ENCODE measurements at places on chromosomes 3 and 15.

GRCh38 chr3:142225885-142226215, 465 bp upstream of the GK5 start:
- no peak for DNase-seq

DNA sequence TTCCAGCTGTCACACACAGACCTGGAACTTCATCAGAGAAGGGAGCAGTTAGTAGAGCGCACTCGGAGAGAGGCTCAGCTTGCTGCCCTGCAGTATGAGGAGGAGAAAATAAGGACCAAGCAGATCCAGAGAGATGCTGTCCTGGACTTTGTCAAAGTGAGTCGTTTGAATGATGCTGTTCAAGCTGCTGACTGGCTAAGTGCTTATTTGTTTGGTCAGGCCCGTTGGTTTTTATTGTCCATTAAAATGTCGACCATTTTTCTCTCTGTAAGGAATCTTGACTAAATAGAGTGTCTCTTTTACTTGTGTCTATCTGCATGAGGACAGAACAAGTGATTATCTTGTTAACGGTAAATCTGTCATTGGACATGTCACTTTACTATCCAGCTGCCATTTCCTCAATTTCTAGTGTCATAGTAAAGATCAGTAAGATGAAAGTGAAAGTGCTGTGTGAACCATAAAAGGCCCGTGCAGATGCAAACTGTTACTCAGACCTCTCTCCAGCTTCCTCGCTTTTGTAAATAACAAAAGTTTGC, 56.9 kb downstream of the LRCH3 start:
- no peak for DNase-seq

- no peak for DNase-seq
Observed at GRCh38 chr3:45631486-45631885, 36.9 kb downstream of the LIMD1 start.

DNA sequence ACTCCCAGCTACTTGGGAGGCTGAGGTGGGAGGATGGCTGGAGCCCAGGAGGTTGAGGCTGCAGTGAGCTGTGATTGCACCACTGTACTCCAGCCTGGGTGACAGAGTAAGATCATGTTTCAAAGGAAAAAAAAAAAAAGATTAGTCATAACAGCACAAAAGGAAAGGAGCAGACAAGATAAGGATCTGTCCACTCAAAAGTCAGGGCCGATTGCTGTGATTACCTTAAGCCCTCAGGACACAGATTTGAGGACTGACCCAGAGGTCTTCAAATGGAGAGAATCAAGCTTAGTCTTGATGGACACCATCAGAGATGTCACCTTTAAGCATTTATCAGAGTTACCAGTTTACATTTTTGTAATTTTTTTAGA, 23.9 kb upstream of the HEG1 start:
- DNase-seq, result no peak

DNA sequence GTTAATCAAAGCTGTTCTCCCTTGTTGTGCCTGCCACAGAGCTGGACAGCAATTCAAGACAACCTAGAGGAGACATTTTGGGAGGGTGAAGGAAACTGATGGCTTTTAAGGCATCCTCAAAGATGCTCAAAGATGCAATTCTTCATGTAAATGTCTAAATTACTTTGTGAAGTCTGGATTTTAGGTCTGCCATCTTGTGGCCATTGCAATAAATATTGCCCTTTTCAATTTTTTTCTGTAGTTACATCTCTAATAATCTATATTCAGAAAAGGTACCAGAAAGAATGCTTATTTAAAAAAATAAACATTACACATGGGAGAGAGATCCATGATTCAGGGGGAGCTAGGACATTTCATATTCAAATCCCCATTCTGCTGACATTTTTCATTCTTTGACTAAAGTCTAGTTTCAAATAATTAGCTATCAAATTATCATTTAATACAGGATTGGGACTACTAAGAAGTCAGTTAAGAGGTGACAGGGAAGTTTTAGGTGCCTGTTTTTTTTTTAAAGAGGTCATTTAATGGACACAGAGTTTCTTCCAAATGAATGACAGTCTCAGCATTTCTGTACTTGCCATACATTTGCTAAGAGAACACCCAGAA, 259.8 kb upstream of the WNT5A start:
- no peak for DNase-seq

DNA sequence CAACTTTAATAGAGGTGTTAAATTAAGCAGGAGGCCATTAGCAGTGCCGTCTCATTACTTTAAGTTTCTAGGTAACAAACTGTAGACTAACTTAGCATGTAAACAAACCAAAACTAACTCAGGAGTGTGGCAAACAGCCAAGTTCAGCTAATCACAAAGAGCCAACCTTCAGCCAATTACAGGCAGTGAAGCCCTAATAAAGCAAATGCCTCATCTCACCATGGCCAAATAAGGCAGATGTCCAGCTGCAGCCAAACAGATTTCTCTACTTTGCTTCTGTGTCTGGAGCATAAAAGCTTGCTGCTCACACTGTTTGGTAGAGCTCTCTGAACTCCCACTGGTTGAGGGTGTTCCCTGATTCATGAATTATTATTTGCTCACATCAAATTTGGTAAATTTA, 835.4 kb upstream of the GBE1 start:
- no peak for DNase-seq

DNA sequence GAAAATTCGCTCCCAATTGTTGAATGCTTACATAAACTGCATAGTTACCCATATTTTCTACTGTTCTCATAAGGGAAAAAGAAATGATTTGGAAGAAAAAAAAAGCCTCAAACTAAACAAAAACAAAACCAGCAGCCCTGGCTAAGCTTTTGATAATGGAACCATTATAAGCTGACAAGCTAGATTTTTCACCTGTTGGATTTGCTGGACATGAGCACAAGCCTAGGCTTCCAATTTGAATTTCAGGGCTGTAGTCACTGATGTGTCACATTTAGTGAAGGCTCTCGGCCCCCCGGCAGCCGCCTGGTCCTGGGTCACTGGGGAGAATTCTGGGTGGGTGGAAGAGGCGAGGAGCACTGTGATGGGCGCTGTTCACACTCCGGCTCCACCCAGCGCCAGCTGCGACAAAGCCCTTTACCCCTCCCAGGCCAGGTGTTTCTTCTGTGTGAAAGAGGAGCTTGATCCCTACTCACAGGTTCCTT, 4.6 kb downstream of the FBXL22 start:
- no peak for DNase-seq

DNA sequence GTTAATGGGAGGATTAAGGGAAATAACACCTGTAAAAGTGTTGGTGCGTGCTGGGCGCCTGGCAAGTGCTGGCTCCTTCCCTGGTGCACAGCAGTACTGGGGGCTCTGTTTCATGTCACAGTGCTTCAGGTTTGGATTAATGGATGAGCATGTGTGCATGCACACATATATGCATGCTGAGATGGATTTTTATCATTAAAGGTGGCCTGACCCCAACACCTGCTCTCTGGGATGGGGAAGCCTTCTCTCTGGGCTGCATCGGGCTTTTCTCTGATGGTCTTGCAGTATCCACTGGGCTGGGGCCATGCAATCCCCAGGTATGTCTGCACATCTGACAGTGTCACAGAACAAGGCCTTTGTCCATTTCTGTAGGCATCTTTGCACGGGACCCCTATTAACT, 127.5 kb upstream of the PLXNA1 start:
- DNase-seq, result no peak

DNA sequence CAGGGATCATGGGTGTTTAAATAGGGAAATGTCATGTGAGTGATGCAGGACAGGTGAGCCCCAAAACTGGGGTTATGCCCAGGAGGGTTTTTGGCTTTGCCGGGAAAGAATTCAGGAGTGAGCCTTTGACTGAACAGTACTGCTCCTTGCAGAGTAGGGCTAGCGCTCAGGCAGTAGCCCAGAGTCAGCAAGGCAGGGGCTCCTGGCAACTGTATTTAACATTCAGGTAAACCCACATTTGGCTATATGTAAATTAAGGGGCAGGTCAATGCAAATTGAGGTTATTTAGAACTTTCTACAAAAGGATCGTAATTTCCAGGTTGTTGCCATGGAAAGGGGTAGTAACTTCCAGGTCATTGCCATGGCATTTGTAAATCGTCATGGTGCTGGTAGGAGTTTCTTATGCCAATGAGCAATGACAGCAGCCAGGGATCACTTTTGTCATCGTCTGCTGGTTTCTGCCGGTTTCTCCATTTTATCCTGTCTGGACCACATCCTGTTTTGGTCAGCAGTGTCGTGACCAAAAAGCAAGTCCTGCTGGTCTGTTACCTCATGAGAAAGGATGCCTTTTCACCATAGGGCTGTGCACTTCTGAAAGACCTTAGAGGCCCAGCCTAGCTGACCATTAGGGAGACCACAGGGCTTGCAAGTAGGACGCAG, 24.3 kb downstream of the MTHFS start:
- no peak for DNase-seq

- no peak for DNase-seq
Observed at GRCh38 chr3:22704166-22704565, 499.0 kb upstream of the UBE2E2 start.

DNA sequence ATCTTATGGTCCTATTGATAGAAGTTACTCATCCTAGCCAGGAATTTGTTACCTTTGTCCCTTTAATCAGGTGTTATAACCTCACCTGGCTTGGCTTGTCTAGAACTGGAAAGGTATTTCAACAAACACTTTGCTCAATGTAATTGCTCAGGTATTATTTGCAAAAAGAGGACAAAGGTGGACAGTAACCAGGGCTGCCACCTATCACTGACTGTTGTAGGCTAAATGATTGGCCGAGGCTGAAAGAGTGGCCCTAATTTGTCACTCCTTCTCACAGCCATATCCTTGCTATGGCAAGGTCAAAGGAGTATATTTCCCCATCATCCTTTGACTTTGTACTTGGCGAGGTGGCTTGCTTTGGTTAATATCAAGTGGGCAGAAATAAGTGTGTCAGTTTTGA, 2.7 kb upstream of the SELENOS start:
- no peak for DNase-seq

DNA sequence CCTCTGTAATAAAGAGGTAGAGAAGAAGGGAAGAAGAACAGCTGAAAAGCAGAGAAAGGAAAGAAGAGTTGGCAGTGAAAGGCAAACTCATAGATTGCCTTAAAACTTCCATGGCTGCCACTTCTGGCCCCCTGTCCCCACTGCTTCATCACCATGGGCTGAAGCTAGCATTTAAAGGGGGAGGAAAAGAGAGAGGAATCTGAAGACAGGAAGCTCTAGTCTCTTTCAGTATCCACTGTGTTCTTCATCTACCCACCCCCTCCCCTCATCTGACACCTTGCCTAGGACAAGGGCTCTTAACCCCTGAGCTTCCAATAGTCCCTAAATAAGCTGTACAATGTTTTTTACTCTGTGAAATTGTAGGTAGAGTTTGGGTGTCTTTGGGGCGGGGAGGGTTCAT, 60.6 kb downstream of the ALCAM start:
- no peak for DNase-seq

GRCh38 chr15:77387365-77388105, 32.4 kb downstream of the PEAK1 start:
- no peak for DNase-seq

DNA sequence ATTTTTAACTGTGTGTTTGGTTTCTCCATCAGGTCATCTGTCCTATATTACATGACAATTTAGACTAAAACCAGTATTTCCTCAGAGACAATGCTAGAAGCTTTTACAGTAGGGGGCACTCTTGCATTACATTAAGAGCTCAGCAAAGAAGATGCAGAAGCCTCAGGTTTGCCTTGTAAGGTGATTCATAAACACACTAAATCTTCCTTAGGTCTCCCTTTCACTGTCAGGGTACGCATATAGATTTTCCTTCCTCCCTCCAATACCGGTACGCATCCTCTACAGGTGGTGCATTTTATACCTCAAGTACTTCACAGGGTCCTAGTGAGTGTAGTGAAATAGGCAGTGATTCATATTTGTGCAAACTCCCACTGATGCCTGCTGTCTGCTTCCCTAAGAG, 46.5 kb downstream of the CD86 start:
- peak; percentile 11 for DNase-seq

DNA sequence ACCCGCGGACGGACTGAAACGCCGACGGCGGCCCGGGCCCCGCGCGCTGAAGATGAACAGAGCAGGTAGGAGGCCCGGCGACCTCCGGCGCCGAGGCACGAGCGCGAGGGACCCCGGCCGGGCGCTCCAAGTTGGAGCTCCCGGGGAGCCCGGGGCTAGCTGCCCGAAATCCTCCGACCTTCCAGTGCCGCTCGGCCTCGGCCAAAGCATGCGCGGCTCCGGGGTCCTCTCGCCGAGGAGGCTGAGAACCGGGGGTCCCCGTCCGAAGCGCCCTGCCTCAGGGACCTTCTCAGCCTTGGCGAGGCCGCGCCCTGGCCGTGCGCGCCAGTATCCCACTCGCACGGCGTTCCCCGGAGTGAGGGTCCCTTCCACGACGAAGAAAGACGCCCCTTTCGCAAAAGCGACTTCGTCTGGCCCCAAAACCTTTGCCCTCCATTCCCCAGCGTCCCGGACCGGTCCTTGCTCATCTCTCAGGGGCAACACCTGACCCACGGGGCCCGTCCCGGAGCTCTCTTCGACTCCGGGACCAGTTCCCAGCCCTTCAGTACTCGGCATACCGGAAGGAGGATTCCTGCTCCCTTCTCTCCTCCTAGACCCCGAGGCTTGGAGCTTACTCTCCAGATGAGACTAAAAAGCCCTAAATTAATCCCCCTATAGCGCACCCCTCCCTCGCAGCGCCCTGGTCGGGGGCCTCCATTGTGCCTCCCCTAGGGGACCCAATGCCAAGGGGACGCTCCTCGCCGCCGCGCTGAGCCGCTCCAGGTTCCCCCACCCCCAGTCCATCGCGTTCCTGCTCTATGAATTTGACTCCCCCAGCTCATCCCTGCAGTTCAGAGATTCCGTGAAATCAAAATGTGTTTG, 7.7 kb upstream of the FGD5 start:
- no peak for DNase-seq

- no peak for DNase-seq
Observed at GRCh38 chr3:146078031-146078430, 83.0 kb downstream of the PLOD2 start.

- DNase-seq, result no peak
Observed at GRCh38 chr3:10602271-10602670, 96.9 kb upstream of the ATP2B2 start.
